ENCODE measurements at places on chromosomes 16 and 17.

GRCh38 chr17:57092779-57093178, 7.7 kb downstream of the AKAP1 start:
- DNase-seq, result no peak

DNA sequence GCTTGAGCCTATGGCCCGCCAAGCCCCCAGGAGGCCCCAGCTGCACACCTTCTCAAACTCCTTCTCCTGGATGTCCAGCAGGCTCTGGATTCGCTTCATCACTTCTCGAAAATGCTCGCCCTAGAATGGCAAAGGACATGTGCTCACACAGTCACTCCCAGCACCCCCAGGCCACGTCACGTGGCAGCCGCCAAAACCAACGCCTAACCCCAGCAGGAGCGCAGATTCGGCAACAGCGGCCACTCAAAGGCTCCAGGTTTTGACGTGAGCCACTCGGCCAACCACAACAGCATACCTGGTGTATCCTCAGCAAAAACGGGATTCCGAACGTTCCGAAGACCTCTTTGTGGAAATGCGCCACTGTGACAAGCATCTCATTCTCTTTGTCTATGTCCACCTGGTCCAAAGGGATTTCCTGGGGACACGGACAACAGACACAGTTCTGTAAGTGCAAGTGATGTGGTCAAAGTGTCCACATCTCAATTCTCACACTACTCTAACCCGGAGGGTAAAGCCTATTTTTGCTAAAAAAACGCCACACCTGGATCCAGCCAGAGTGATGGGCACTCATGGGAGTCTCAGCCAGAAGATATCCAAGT, 12.7 kb downstream of the LITAFD start:
- DNase-seq, result no peak

- DNase-seq, result no peak
These were observed 9.8 kb downstream of the PSKH1 start for GRCh38 chr16:67902831-67903230.

GRCh38 chr17:73423806-73424205, 112.0 kb upstream of the CDC42EP4 start:
- no peak for DNase-seq

DNA sequence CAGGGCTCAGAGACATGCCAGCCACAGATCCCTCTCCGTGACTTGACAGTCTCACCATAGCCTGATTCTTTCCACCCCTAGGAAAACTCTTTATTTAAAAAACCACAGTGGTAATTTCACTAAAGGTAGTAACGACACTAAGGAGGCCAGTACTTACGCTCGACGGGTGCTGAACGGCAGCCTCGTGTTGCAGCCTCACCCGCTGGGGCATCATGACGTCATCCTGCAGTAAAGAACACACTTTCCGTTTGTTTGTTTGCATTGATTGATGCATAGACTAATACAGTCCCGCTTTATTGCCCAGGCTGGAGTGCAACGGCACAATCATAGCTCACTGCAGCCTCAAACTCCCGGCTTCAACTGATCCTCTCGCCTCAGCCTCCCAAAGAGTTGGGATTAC, 65.1 kb upstream of the METRNL start:
- no peak for DNase-seq

DNA sequence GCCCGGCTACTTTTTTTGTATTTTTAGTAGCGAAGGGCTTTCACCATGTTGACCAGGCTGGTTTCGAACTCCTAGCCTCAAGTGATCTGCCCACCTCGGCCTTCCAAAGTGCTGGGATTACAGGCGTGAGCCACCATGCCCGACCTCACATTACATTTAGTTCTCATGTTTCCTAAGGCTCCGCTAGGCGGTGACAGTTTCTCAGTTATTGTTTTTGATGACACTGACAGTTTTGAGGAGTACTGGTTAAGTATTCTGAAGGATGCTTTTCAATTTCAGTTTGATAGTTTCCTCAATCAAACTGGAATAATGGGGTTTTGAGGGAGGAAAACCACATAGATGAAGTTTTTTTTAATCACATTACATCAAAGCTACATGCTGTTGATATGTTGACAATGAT, 1028.5 kb downstream of the CDH8 start:
- DNase-seq, result no peak

DNA sequence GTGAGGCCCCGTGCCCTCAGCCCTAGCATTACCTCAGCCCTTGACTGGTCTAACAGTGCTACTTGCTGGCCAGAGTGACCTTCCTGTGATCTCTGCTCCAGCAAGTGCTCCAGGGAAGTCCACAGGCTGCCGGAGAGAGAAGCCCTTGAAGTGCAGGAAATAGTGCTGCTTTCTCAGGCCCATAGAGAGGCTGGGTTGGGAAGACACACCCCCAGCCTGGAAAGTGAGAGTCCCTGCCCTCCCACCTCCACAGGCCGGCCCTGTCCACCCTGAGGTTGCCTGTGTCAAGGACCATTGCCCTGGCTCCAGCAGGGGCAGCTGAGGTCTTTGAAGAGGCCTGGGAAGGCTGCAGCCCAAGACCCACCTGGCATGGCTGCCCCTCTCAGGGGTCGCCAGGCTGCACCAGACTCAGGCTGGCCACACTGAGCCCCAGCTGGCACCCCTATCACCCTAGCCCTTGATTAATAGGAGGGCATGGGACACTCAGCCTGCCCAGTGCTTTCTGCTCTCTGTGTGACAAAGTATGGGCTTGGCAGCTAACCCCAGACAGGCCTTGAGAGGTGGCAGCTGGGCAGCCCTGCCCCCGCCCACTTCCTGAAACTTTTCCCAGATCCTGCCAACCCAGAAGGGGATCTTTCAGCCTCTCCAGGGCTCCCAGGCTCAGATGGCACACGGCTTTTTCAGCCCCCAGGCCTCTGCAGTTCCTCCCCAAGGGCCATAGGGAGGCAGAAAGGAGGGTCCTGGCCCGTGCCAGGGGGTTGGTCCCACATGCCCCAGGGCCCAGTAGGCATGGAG, 21.7 kb downstream of the ATP6V0D1 start:
- no peak for DNase-seq

DNA sequence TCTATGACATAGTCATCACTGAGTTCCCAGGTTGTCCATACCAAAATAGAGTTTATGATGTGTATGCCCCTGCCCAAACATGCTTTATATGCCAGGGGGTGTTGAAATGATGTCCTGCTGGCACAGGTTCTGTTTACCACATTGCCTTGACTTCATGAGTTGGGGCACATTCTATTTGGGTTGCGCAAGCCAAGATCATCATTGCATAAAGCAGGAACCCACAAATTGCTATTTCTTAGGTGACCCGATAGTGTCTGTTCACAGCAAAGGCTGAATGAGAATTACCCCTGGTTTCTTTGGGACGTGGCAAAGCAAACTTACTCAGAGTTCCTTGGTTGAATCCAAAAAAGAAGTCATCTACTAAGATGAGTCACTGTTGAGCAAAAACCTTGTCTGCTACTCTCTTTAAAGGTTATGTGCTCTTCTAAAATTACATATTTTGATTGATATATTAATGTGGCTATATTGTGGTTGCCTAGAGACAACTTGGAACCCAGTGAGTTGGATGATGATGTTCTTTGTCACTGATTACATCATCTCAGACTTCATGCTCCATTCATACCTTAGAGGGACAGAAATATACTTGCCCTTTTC, 912.6 kb upstream of the SOX9 start:
- DNase-seq, result no peak

DNA sequence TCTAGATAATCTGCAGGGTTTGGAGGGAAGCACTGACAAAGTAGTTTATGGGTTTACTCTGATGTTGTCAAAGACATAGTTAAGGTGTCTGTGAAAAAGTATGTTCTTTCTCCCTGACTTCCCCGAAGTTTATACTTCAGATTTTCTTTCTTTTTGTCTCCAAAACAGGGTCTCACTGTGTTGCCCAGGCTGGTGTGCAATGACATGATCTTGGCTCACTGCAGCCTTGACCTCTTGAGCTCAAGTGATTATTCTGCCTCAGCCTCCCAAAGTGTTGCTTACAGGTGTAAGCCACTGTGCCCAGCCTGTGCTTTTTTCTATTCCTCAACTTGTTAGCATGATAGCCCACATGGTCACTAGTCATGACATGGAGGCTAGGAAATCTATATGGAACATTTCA, 20.9 kb downstream of the SF3B3 start:
- no peak for DNase-seq

All from CD4-positive, alpha-beta T cell treated with Interleukin-21 for 1 hour (primary cell).